ENCODE measurements at places on chromosomes 3 and 15. TPM values are rescaled to one million over a fixed set of nuclear protein-coding genes. Genes with fewer than 3 reads are reported as not detected.

DNA sequence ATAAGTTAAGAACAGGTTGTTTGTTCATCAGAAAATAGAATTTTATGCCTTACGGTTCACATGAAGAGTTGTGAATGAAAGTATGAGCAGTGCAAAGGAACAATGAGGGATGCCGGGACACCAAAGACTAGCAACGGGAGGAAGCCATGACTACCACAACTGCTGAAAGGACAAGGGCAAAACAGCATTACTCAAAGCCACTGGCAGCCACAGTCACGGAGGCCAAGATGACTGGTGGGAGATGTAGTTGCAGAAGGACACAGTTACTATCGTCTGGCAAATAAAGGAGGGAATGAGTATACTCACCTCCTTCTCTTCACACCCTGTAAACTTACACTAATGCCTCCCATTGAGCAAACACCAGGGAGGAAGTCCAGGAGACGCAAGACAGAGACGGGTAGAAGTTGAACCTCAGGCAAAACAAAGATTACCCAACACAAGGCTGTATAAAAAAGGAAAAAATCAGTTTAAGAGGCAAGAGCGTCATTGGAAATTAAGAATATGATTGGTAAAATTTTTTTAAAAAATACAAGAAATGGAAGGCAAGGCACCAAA is 675.5 kb downstream of the FHIT start:
- H3K27me3 ChIP-seq, result no peaks in the 10 kb centered on the region
- no peak overlapping the region for H3K27ac ChIP-seq
- no peak for DNase-seq
- H3K4me3 ChIP-seq, result no peak overlapping the region

DNA sequence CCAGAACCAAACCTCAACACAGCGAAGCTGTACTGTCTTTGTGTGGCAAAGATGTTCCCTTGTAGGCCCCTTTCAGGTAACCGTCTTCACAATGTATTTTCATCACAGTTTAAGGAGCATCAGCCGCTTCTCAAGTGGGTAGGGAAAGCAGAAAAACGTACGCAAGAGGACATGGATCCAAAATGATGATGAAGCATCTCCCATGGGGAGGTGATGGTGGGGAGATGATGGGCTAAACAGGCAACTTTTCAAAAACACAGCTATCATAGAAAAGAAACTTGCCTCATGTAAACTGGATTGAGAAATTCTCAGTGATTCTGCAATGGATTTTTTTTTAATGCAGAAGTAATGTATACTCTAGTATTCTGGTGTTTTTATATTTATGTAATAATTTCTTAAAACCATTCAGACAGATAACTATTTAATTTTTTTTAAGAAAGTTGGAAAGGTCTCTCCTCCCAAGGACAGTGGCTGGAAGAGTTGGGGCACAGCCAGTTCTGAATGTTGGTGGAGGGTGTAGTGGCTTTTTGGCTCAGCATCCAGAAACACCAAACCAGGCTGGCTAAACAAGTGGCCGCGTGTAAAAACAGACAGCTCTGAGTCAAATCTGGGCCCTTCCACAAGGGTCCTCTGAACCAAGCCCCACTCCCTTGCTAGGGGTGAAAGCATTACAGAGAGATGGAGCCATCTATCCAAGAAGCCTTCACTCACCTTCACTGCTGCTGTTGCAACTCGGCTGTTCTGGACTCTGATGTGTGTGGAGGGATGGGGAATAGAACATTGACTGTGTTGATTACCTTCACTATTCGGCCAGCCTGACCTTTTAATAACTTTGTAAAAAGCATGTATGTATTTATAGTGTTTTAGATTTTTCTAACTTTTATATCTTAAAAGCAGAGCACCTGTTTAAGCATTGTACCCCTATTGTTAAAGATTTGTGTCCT is 60.0 kb downstream of the AAGAB start:
- H3K27ac ChIP-seq, result no peak overlapping the region
- no peak overlapping the region for H3K4me3 ChIP-seq
- no peak for DNase-seq
- H3K4me1 ChIP-seq, result peaks cover 29% of the 10 kb centered on the region
- peaks cover 34% of the 10 kb centered on the region for H3K36me3 ChIP-seq

GRCh38 chr15:70066447-70066846 is 31.3 kb downstream of the TLE3 start:
- H3K27ac ChIP-seq, result no peak overlapping the region
- H3K4me3 ChIP-seq, result no peak overlapping the region
- peaks cover 36% of the 10 kb centered on the region for H3K36me3 ChIP-seq
- H3K27me3 ChIP-seq, result no peaks in the 10 kb centered on the region

- H3K36me3 ChIP-seq, result no peaks in the 10 kb centered on the region
- no peak overlapping the region for H3K4me3 ChIP-seq
- no peaks in the 10 kb centered on the region for H3K27me3 ChIP-seq
- DNase-seq, result peak; percentile 49
- no peak overlapping the region for H3K27ac ChIP-seq
- peaks cover 14% of the 10 kb centered on the region for H3K4me1 ChIP-seq
These were observed 544.7 kb downstream of the MECOM start for GRCh38 chr3:169118666-169119370.

DNA sequence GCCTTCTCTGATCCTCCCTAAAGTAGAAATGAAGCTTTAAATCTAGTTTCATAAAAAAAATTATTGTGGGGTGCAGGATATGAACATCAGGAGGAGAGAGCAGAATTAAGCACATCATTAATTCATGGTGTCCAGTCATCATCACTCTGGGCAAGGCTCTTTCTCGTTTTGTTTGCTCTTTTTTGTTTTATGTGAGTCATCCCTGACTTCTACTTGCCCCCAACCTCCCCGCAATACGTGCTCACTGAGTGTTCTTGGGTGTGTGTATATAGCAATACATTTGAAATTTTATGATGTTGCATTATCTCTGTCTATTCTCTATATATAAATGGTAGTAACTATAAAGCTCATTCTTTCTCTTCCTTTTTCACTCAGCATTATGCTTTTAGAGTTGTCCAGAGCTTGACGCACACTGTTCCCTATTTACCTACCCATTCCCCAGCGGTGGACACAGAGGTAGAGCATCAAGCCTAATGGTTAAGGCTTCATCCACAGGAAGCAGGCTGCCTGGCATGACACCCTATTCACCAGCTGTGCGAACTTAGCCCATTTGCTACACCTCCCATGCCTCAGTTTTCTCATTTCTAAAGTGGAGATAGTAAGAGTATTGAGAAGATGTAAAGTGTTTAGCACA is 72.3 kb downstream of the CD200R1L start:
- H3K27me3 ChIP-seq, result no peaks in the 10 kb centered on the region
- H3K27ac ChIP-seq, result peak overlapping the region; percentile 97
- 0 out of 2 replicates have a peak overlapping the region, but pooled peaks have one; percentile 7 for H3K4me3 ChIP-seq
- no peaks in the 10 kb centered on the region for H3K36me3 ChIP-seq

- 0 out of 2 replicates have a peak overlapping the region, but pooled peaks have one; percentile 64 for H3K4me3 ChIP-seq
- peaks cover 7% of the 10 kb centered on the region for H3K4me1 ChIP-seq
- no peak overlapping the region for H3K27ac ChIP-seq
- DNase-seq, result no peak
- H3K27me3 ChIP-seq, result no peaks in the 10 kb centered on the region
These were observed 1.3 kb downstream of the AMIGO3 start for GRCh38 chr3:49717959-49718857.

- no peaks in the 10 kb centered on the region for H3K36me3 ChIP-seq
- DNase-seq, result no peak
- H3K4me1 ChIP-seq, result peaks cover 40% of the 10 kb centered on the region
- H3K27ac ChIP-seq, result no peak overlapping the region
- H3K4me3 ChIP-seq, result no peak overlapping the region
These were observed 36.7 kb downstream of the PIK3CA start for GRCh38 chr3:179184826-179185225.

GRCh38 chr3:172383306-172383796 is 64.9 kb downstream of the GHSR start:
- H3K4me1 ChIP-seq, result no peaks in the 10 kb centered on the region
- peaks cover 38% of the 10 kb centered on the region for H3K36me3 ChIP-seq
- DNase-seq, result peak; percentile 26
- H3K4me3 ChIP-seq, result no peak overlapping the region
- no peak overlapping the region for H3K27ac ChIP-seq

- H3K4me3 ChIP-seq, result no peak overlapping the region
- no peak for DNase-seq
- H3K27ac ChIP-seq, result no peak overlapping the region
- no peaks in the 10 kb centered on the region for H3K36me3 ChIP-seq
- no peaks in the 10 kb centered on the region for H3K4me1 ChIP-seq
These were observed 202.7 kb downstream of the EDEM1 start for GRCh38 chr3:5390221-5390620.

GRCh38 chr3:128413413-128414205 is 53.1 kb downstream of the DNAJB8 start:
- H3K27ac ChIP-seq, result no peak overlapping the region
- no peak overlapping the region for H3K4me3 ChIP-seq
- no peaks in the 10 kb centered on the region for H3K36me3 ChIP-seq
- peaks cover 10% of the 10 kb centered on the region for H3K4me1 ChIP-seq
- H3K27me3 ChIP-seq, result no peaks in the 10 kb centered on the region
- DNase-seq, result no peak

DNA sequence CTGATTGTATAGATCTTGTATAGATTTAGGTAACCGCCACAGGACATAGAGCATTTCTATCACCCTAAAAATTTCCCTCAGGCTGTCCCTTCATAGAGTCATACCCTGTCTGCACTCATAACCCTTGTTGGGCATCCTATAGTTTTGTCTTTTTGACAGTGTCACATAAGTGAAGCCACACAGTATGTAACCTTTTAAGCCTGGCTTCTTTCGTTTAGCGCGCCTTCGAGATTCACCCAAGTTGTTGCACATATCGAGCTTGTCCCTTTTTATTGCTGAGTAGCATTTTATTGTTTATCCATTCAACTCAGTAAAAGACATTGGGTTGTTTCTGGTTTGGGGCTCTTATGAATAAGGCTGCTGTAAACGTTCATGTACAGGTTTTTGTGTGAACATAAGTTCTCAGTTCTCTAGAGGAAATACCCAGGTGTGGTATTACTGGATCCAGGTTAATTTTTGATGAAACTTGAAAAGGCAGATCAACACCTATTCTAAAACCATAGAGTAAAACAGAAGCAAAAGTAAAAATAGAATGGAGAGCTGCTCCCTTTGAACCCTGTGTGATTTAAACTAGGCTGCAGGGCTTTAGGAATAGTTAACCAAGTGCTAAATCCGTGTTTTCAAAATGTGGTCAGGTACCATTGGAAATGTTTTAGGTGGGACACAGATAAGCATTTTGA is 49.5 kb downstream of the CD86 start:
- no peak overlapping the region for H3K27ac ChIP-seq
- peaks cover 13% of the 10 kb centered on the region for H3K27me3 ChIP-seq
- H3K36me3 ChIP-seq, result no peaks in the 10 kb centered on the region
- no peak overlapping the region for H3K4me3 ChIP-seq
- no peaks in the 10 kb centered on the region for H3K4me1 ChIP-seq

- H3K27me3 ChIP-seq, result no peaks in the 10 kb centered on the region
- no peaks in the 10 kb centered on the region for H3K4me1 ChIP-seq
- no peak for DNase-seq
- no peak overlapping the region for H3K4me3 ChIP-seq
- H3K27ac ChIP-seq, result no peak overlapping the region
These were observed 630.5 kb downstream of the TBL1XR1 start for GRCh38 chr3:176566757-176567156.

- H3K4me3 ChIP-seq, result no peak overlapping the region
- no peaks in the 10 kb centered on the region for H3K36me3 ChIP-seq
- peaks cover 12% of the 10 kb centered on the region for H3K4me1 ChIP-seq
- peak; percentile 6 for DNase-seq
These were observed 62.0 kb downstream of the PLD1 start for GRCh38 chr3:171748064-171748924.

GRCh38 chr3:140595295-140595694 is 82.6 kb upstream of the TRIM42 start:
- peaks cover 38% of the 10 kb centered on the region for H3K27me3 ChIP-seq
- H3K4me1 ChIP-seq, result no peaks in the 10 kb centered on the region
- no peak overlapping the region for H3K4me3 ChIP-seq
- H3K27ac ChIP-seq, result no peak overlapping the region

DNA sequence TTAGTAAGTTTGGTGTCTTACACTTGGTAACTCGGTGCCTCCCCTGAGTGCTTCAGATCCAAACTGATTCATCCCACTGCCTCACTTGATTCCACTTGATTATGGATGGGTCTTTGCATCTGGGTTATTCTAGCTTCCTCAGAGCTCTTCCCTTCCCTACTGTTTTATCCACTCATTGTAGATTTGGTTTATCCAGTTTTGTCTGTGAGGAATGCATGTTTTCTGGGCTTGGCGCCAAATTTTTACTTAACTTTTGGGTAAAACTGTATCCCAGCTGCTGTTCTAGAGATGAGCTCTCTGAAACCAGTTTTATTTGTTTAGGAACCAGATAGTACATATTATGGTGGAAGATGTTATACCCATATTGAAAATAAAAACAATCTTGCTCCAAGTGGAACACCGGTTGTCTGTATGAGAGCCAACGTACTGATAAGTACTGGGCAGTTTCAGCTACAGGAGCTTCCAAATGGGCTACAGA is 20.9 kb downstream of the RAD54L2 start:
- H3K27ac ChIP-seq, result no peak overlapping the region
- H3K4me3 ChIP-seq, result no peak overlapping the region
- H3K27me3 ChIP-seq, result no peaks in the 10 kb centered on the region
- peaks cover 8% of the 10 kb centered on the region for H3K4me1 ChIP-seq
- DNase-seq, result peak; percentile 71

DNA sequence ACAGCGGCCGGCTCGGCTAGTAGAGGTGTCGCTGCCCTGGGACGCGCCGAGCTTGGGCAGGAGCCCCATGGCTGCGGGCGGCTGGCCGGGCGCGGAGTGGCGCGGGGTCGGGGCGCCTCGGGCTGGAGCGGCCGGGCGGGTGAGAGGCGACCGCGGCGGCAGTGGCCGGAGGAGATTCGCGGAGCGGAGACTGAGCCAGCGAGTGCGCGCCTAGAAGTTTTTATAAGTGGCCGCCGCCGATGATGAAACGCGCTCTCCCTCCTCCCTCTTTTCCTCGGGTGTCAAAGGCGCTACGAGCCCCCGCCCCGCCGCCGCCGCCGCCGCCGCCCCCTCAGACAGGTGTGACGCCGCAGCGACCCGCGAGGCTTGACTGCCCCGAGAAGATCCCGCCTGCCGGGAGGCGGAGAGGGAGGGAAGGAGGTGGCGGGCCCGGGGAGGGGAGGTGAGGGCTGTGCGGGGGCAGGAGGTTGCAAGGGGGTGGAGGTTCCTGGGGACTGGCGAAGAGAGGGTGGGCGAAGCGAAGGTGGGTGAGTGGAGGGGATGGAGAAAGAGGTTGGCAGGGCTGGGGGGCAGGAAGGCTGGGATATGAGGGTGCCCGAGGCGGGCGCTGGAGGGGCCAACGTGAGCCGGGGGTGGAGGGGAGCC is at the start of gene SLCO2A1:
TSS of gene SLCO2A1 (minus strand) at position 192 of the 645 bp plus-strand sequence. CDS start at position 69, 123 bp downstream.
- H3K36me3 ChIP-seq, result no peaks in the 10 kb centered on the region
- peak; percentile 66 for DNase-seq
- no peaks in the 10 kb centered on the region for H3K27me3 ChIP-seq
- H3K4me3 ChIP-seq, result peak within 1 kb of the TSS; percentile 78
- H3K27ac ChIP-seq, result no peak within 1 kb of the TSS
- H3K4me1 ChIP-seq, result peaks cover 4% of the 10 kb centered on the region

Gene RSL24D1
- 95.2 TPM for total RNA-seq

Gene WDR93
- total RNA-seq, result not detected

Gene ANKRD34C
- not detected for total RNA-seq

Gene ZNF80
- not detected for total RNA-seq

Gene CHRD
- total RNA-seq, result 0.22 TPM

Gene GOLGA6B
- total RNA-seq, result not detected

Gene THPO
- total RNA-seq, result not detected
